ENCODE measurements at places on chromosomes 1 and 21.

GRCh38 chr21:25722631-25723030 is 12.1 kb downstream of the ATP5PF start:
- no peak for DNase-seq

- DNase-seq: no peak
These were observed 104.8 kb upstream of the WNT4 start for GRCh38 chr1:22247527-22248245.

- no peak for DNase-seq
These were observed 100.8 kb downstream of the UCK2 start for GRCh38 chr1:165928075-165928731.

- no peak for DNase-seq
These were observed 21.8 kb downstream of the PTPRC start for GRCh38 chr1:198660341-198661261.

DNA sequence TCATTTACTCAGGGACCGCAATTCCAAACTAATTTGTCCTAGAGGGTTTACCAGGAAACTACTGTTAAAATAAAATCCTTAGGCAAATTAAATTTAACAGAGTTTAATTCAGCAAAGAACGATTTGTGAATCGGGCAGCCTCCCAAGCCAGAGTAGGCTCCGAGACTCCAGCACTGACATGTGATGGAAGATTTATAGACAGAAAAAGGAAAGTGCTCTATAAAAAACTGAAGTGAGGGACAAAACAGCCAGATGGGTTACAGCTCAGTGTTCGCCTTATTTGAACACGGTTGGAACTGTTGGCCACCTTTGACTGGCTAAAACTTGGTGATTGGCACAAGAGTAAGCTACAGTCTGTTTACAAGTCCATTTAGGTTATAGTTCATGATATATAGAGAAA is 35.2 kb upstream of the RCSD1 start:
- DNase-seq: no peak

GRCh38 chr1:184462155-184462554 is 75.3 kb downstream of the C1orf21 start:
- DNase-seq: no peak

- DNase-seq: no peak
These were observed 115.7 kb downstream of the RGL1 start for GRCh38 chr1:183920651-183921050.
